Neural crest cell (in vitro differentiated cells): ENCODE measurements at places on chromosomes 12 and 14.

GRCh38 chr14:36279306-36280190 lies 40.9 kb downstream of the MBIP start:
- DNase-seq = no peak

- no peak for DNase-seq
Observed at GRCh38 chr14:59677771-59678231, 101.2 kb upstream of the CCDC175 start.

DNA sequence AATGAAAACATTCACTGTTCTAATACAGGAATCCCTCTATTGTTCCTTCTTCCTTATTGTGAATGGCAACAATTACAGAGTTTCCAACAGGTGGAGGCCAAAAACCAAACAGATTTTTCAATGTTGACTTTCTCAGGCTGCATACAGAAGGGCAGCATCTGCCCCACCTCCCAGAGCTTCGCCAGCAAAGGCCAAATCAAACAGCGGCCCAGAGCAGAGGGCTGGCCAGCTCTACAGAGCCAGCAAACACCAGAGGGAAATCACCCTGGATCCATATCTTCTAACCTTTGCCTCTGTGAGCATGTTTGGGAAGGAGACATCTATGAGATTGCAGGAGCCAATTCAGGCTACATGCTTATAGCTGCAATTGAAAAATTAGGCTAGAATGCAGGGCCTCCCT lies 4.4 kb upstream of the CRACR2A start:
- no peak for DNase-seq

DNA sequence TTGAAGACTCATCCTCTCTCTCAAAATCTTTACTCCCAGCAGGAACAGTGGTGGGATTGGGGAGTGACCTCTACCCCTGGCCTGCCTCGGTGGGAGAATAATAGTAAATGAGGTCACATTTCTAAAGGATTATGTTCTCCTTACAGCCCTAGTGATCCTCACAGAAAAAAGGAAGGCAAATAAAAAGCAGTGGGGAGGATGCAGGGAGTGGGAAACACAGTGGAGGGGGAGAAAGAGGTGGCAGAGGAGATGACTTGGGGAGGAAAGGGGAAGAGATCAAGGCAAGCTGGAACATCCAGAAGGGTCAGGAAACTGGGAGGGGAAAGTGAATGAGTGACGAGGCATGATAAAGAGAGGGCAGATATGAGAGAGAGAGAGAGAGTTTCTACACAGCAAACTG lies 8.3 kb upstream of the SYNDIG1L start:
- no peak for DNase-seq

DNA sequence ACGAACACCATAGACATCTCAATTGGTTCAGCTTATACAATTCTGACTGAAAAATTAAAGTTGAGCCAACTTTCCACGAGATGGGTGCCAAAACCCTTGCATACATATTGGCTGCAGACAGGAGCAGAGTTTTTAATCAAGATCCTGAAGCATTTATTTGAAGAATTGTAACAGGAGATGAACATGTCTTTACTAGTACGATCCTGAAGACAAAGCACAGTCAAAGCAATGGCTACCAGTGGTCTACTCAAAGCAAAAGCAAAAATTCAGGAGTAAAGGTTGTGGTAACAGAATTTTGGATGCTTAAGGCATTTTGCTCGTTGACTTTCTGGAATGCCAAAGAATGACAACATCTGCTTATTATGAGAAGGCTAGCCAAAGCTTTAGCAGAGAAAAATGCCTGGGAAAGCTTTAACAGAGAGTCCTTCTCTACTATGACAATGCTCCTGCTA lies 20.7 kb downstream of the ZDHHC17 start:
- no peak for DNase-seq

DNA sequence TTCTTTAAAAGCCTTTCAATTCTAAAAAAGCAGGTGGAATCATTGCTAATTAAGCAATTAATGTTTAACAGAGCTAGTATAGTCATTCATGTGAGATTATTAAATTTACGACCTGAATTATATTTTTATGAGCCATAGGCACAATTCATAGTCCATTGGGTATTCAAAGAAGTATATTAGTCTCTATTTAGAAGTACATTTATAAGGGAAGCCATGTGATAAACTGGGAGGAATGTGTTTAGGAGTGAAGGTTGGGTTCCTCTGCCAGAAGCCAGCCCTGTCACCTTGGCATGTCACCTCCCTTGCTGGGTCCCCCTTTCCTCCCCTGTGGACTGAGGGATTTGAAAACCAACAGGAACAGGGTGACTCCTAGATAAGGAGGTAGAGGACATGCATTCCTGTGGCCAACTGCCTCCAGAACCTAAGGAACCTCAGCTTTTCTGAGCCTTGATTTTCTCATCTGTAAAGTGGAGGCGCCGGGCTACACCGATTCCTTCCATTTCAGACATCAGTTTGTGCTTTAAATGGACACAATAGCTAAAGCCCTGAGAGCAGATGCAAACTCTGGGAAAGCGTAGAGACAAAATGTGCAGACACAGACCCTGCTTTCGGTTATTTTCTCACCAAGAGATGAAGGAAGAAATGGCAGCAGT lies 5.4 kb upstream of the KRT2 start:
- DNase-seq = no peak

DNA sequence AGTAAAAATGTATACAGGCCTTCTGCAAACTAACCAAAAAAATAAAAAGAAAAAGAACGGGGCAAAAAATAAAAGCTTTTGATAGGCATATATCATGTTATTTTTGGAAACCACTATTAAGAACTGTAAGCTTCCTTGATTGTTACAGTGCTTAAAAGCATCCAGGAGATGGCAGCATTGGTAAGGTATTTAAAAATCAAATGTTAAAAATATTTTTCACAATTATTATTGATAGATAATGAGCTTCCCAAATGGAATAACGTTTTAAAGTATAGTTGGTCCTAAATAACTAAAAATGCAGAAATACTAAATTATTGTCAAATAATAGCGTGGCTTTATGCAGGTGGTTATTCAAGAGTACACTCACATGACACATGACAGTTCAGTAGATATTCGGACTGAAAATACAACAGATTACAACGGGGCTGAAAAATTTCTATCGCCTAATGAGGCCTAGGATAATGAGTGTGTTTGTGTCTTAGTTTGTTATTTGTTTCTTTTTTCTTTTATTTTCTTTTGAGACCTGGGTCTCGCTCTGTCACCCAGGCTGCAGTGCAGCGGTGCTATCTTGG lies 127.2 kb upstream of the ATF7IP start:
- DNase-seq = no peak

DNA sequence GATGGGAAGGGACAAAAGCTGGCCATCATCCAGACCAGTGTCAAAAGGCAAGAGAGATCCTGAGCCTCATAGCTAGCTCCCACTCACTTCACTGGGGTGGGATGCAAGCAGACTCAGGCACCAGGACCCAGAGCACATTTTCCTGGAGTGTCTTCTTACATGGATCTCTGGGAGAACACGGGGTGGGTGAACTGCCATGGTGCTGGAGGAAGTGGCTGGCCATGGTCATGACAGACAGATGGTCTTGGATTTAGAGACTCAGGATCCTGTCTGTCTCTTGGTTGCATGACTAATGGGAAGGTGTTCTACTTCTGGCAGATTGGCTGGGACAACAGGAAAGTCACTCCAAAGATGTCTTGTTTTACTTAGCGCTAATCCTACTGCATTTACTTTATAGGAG lies 311.5 kb downstream of the ATP23 start:
- DNase-seq = no peak

- DNase-seq = no peak
Observed at GRCh38 chr12:102797528-102797927, 119.5 kb downstream of the PAH start.

GRCh38 chr14:36518031-36518585 lies 1.9 kb downstream of the NKX2-1 start:
- no peak for DNase-seq

- DNase-seq = no peak
Observed at GRCh38 chr14:89489761-89490437, 72.9 kb upstream of the FOXN3 start.

- no peak for DNase-seq
Observed at GRCh38 chr12:116628989-116629388, 69.8 kb downstream of the MAP1LC3B2 start.

DNA sequence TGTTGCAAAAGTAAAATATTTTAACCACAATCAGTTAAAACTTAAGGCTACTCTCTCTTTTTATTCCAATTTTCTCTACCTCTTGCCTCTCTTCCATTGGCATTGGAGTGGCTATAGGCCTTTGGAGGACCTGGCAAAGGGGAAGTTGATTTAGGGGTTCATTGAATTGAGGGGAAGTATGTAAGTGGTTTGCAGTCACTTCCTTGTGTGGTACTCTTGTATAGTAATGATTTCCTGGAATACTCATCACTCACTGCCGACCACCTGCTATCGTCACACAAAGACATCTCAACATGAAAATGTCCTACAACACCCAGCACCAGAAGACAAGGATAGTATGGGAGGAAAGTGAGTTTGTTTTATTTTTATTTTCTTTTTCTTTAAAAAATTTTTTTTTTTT lies 45.7 kb upstream of the CPM start:
- DNase-seq = no peak

DNA sequence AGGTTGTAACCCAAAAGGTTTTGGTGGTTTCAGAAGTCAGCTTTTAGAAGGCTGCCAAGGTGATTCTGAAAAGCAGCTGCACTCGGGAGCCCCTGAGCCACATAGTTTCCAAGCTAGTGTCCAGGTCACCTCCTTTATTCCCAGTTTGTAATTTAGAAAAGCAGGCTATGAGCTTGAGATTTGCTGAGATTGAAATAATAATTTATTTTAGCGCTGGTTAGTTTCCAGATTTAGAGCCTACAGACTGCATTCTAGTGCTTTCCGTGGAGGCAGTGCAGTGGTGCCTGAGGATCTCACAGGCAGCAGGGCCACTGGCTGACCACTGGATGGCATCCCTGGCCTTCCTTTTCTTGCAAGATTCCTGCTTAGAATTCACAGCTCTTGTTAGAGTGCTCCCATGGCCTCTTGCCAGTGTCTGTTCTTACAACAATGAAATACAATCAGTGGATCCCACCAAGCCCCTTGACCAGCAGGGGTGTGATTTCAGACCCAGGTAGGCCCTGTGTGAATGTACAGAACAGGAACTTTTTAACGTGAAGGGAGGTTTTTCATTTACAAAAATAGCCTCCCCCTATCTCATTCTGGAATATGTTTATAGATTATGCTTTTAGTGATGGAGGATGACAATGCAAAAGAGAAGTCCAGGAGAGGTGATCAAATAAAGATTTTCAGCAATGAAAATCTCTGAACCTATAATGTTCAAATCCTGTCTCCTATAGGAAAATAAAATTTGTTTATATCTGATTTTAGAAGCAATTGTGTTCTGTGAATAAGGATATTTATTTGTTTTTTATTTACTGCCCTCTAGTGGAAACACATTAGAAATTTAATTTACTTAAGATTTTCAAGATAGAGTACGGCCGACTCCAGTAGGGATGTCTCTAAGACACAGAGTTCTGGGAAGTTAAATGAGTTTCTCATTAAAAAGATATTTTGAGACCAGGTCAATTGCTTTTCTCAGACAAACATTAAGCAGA lies 362.1 kb upstream of the STXBP6 start:
- peak; percentile 4 for DNase-seq

DNA sequence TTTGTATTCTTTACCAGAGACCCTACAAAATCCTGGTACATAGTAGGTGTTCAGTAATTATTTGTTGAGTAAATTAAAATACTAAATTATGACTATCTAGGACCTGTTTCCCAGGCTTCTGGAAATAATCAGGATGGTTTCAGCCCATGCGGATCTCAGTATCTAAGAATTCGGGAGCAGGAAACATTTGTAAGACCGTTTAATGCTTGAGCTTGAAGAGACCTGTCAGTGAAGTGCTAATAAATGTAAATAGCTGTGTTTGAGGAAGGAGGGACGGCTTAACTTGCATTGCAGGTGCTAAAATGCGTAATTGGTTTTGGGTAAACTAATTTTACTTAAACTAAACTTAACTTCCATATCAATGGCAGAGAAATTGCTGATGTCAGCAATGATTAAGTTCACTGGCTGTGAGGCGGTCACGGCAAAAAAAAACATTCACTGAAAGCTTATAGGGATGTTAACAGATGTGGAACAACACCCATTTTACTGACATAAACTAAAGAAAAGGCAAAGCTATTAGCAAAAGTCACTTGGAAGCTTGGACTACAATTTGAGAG lies 28.6 kb upstream of the AEBP2 start:
- no peak for DNase-seq

GRCh38 chr12:69068448-69068847 lies 135.5 kb upstream of the CPM start:
- no peak for DNase-seq

GRCh38 chr12:44369998-44370397 lies 506.1 kb downstream of the NELL2 start:
- no peak for DNase-seq

GRCh38 chr12:13744561-13744960 lies 236.8 kb downstream of the GRIN2B start:
- no peak for DNase-seq

- peak; percentile 43 for DNase-seq
Observed at GRCh38 chr14:72104011-72104613, 171.9 kb downstream of the RGS6 start.

- DNase-seq = no peak
Observed at GRCh38 chr14:29941401-29941800, 13.8 kb upstream of the PRKD1 start.

- no peak for DNase-seq
Observed at GRCh38 chr12:98053202-98053601, 462.2 kb upstream of the TMPO start.

DNA sequence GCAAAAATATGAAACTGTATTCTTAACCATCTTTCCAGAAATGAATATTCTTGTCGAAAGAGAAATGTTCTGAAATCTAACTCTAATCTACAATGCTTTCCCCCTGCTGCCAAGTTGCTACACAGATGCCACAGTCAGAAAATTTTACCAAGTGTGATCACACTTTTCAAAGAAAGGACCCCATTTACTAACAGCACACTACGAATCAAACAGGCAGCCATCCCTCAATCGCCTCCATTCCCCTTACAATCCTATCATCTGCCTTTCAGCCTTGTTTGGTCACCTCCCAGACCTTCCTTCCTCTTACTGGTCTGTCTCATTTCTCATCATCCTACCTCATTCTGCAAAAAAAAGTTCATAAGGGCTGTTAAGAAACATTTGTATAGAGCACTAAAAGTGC lies 190.1 kb downstream of the MED13L start:
- DNase-seq = no peak

- no peak for DNase-seq
Observed at GRCh38 chr14:68784978-68785533, 7.8 kb downstream of the ZFP36L1 start.

DNA sequence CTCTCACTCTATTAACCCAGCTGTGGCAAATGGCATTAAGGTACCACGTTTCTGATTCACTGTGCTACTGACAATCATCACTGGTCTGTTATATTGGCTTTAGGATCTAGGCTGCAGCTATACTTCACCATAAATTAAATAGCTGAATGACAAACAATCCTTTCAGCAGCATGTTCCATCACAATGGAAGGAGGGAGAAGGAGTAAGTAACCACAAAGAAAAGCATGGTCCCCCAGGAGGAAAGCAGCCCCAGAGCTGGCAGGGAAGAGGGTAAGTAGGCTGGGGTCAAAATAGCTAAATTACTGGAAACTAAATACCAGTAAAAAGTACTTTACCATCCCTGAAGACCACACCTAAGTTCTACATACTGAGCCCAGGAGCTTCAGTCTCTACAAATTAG lies 2.8 kb downstream of the ARMH4 start:
- no peak for DNase-seq

- no peak for DNase-seq
Observed at GRCh38 chr14:31881531-31882310, 195.4 kb upstream of the ARHGAP5 start.

GRCh38 chr12:6364044-6364374 lies 11.4 kb downstream of the SCNN1A start:
- DNase-seq = no peak

GRCh38 chr14:101201535-101202151 lies 298.1 kb upstream of the RTL1 start:
- DNase-seq = no peak
